Epithelial cell of proximal tubule (primary cell): ENCODE measurements at places on chromosomes 5 and 9.

DNA sequence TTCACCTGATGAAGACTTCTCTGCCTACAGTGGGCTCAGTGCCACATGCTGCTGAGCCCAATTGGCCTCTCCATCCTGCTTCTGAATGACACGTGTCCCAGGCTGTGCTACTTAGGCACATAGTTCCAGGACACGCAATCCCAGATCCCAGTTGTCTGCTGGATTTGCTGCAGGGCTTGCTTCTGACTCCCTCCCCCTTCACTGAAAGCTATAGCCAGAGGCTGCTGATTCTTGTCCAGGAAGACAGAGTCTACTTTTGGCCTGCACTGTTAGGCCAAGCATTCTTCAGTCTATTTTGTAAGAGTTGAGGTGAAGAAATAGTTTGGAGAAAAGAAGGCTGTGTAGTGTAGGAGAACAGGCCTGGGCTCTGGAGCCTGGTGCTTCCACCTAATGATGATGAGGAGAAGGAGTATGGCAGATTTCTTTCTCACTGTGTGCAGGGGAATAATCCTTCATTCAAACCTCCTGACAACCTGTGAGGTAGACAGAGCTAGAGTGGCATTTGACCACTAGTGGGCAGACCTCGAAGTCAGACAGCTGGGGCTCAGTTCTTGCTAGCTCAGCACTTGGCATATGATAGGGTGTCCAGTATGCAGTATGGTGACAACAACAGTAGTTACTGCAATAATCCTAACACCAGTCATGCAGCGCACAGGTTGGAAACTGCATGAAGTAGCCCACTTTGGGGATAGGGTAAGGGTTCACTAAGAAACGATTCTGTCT lies 19.5 kb upstream of the ASPN start:
- DNase-seq = no peak

DNA sequence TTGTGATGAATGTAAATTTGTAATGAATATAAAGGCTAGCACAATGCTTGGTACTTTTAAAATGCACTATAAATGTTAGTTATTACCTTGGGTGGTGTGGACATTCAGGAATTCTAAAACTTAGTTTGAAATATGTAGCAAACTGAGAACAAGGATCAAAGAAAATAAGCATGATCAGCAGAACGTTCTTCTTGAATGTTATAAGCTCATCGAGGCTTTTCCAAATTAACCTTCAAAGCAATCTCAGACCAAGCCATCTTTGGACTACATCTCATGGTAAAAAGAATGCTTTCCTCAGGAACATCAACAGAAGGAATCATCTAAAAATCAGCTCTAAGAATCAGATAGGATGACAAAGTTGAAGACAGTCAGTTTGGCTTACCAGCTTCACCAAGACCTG lies 146.3 kb downstream of the SLIT3 start:
- DNase-seq = no peak

- DNase-seq = no peak
Measured at GRCh38 chr5:52531105-52531504, 256.6 kb upstream of the ITGA1 start.

GRCh38 chr9:124124729-124125650 lies 113.4 kb downstream of the LHX2 start:
- DNase-seq = no peak

GRCh38 chr5:5348135-5348534 lies 74.3 kb upstream of the ICE1 start:
- no peak for DNase-seq

DNA sequence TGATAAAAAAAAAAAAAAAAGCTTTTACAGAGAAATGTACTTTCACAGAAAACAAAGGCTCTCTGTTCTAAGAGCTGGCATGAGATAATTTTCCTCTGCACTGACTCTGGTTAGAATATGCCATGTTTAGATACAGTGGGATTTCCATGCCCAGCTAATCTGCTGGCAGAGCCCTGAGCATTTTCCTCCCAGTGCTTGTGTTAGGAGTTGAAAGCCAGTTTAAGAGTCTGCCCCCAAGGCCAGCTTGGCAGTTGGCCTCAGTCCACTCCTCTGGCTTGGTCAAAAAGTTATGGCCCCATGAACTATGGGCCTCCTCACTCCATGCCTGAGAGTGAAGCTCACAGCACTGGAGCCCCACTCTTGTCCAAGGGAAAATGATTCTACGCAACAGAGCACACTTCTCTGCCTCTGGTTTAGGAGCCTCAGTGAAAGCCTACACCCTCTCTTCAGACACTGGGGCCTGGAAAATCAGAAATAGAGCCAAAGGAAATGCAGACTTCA lies 21.9 kb downstream of the MOCS2 start:
- no peak for DNase-seq

GRCh38 chr5:31982621-31983020 lies 191.5 kb downstream of the GOLPH3 start:
- DNase-seq = no peak
